ENCODE measurements at places on chromosomes 11 and 22. TPM values are rescaled to one million over a fixed set of nuclear protein-coding genes. Genes with fewer than 3 reads are reported as not detected.

SLC5A1 gene
- not detected for total RNA-seq

SNX32 gene
- 1.0 TPM for total RNA-seq

SOX10 gene
- not detected for total RNA-seq

GLB1L3 gene
- not detected for total RNA-seq

IRF7 gene
- total RNA-seq = 12.3 TPM

SLC7A4 gene
- not detected for total RNA-seq

DNA sequence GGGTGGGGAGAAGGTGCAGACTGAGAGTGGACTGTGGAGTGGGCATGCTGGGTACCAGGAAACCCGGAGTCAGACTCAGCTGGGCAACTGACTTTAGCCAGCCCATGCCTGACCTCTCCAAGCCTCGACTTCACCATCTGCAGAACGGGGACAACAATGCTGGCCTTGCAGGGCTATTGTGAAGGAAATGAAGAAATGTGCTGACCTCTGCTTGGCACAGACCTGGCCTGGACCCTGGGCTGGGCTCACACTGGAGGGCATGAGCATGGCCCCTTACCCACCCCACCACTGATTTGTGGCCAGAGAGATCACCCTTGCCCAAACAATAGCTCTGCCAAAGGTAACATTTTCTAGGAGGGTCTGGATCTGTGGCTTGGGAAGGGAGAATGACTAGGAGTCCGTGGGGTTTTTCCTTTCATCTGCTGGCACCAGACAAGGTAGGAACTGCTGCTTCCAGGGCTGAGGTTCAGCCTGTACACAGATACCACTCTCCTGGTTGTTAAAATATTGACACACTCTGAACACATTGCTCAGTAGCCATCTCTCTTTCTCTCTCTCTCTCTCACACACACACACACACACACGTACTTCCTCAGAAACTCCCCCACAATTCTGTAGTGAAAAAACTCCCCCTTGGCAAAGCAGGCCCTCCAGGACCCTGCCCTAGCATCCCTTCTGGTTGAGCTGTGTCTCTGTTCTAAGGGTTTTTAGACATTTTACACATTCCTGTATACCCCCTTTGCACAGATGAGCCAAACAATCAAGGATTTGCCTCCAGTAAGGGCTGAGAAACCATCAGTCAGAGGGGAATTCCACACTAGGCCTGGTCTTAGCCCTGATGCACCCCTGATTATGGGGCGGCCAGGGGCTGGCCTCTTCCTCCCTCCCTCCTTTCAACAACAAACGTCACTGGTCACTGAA lies 1.0 kb downstream of the MOGAT2 start:
- H3K27me3 ChIP-seq = peaks cover 4% of the 10 kb centered on the region
- no peaks in the 10 kb centered on the region for H3K4me1 ChIP-seq
- no peak overlapping the region for H3K4me3 ChIP-seq
- H3K36me3 ChIP-seq = no peaks in the 10 kb centered on the region
- DNase-seq = no peak

DNA sequence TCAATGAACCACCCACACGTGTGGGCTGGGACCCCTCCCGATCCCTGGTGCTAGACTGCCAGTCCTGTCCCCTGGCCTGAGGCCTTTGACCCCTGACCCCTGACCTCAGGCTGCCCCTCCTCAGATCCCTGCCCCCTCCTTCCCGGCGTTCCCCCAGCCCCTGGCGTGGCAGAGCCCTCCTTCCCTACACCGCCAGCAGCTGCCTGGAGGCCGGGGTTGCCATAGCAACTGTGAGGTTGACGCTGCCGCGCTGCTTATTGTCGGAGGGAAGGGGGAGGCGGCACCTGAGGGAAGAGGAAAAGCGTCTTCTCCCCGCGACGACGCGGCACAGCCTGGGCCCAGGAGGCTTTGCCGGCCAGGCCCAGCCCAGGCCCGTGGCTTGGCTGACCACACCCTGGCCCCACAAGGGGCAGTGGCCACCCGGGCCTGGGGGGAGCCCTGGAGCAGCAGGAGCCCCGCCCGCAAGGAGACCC lies 32.6 kb downstream of the SHANK3 start:
- H3K27ac ChIP-seq = no peak overlapping the region
- no peaks in the 10 kb centered on the region for H3K27me3 ChIP-seq
- peak; percentile 52 for DNase-seq
- no peaks in the 10 kb centered on the region for H3K4me1 ChIP-seq
- peaks cover 43% of the 10 kb centered on the region for H3K36me3 ChIP-seq

- H3K36me3 ChIP-seq = peaks cover 7% of the 10 kb centered on the region
- H3K4me3 ChIP-seq = peak overlapping the region; percentile 83
- H3K4me1 ChIP-seq = peaks cover 17% of the 10 kb centered on the region
- peak overlapping the region; percentile 63 for H3K27ac ChIP-seq
- H3K27me3 ChIP-seq = peaks cover 4% of the 10 kb centered on the region
Measured at GRCh38 chr11:67584205-67584880, 731 bp downstream of the GSTP1 start.

DNA sequence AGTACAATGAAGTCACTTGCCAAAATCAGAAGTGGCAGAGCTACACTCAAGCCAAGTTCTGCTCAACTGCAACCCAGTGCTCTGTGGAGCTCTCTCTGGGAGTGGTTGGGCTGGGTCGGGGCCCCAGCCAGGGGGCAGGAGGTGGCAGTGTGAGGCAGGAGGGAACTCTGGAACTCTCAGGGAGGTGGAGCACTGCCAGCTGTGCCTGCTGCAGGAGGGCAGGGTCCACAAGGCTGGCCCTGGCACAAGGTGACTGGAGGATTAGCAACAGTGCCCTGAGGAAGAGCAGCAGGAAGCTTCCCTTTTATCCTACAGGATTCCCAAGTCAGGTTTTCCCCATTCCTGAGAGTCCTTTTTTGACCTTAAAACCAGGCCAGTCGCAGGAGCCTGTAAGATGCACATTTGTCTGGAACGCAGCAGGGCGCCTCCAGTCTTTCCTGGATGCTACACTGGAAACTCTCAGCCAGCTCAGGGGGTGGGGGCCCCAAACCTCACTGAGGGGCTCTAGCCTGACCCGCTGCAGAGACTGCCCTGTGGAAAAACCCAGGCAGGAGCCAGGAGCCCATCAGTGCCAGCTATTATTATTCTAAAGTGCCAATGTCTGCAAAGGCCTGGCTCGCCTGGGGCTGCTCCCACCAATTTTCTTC lies 31.8 kb downstream of the DKK3 start:
- H3K27me3 ChIP-seq = no peaks in the 10 kb centered on the region
- no peaks in the 10 kb centered on the region for H3K36me3 ChIP-seq
- DNase-seq = peak; percentile 26
- H3K4me1 ChIP-seq = peaks cover 55% of the 10 kb centered on the region
- H3K27ac ChIP-seq = peak overlapping the region; percentile 95
- no peak overlapping the region for H3K4me3 ChIP-seq

DNA sequence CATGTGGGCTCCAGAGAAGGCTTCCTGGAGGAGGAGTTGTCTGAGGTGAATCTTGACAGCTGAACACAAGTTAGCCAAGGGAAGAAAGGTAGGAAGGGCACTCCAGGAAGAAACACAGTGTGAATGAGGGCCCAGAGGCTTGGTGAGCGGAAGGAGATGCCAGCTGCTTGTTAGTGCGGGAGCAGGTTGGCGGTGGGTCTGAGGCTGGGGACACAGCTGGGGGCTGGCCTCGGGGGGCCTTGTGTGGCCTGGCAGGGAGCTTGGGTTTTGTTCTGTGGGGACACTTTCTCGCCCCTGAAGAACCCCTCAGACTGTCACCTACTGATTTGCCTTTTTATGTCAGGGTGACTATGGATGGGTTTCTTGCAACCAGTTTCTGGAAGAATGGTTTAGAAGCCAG lies 160.0 kb downstream of the ST3GAL4 start:
- no peak overlapping the region for H3K4me3 ChIP-seq
- no peaks in the 10 kb centered on the region for H3K36me3 ChIP-seq
- H3K4me1 ChIP-seq = no peaks in the 10 kb centered on the region
- no peak overlapping the region for H3K27ac ChIP-seq
- DNase-seq = no peak

GRCh38 chr11:19218786-19219460 lies 17.1 kb upstream of the CSRP3 start:
- H3K27me3 ChIP-seq = no peaks in the 10 kb centered on the region
- H3K36me3 ChIP-seq = no peaks in the 10 kb centered on the region
- peaks cover 10% of the 10 kb centered on the region for H3K4me1 ChIP-seq
- H3K27ac ChIP-seq = no peak overlapping the region
- H3K4me3 ChIP-seq = no peak overlapping the region

- no peak overlapping the region for H3K27ac ChIP-seq
- H3K4me3 ChIP-seq = no peak overlapping the region
- no peaks in the 10 kb centered on the region for H3K36me3 ChIP-seq
- no peaks in the 10 kb centered on the region for H3K4me1 ChIP-seq
Measured at GRCh38 chr11:76745561-76746207, 37.5 kb upstream of the TSKU start.

DNA sequence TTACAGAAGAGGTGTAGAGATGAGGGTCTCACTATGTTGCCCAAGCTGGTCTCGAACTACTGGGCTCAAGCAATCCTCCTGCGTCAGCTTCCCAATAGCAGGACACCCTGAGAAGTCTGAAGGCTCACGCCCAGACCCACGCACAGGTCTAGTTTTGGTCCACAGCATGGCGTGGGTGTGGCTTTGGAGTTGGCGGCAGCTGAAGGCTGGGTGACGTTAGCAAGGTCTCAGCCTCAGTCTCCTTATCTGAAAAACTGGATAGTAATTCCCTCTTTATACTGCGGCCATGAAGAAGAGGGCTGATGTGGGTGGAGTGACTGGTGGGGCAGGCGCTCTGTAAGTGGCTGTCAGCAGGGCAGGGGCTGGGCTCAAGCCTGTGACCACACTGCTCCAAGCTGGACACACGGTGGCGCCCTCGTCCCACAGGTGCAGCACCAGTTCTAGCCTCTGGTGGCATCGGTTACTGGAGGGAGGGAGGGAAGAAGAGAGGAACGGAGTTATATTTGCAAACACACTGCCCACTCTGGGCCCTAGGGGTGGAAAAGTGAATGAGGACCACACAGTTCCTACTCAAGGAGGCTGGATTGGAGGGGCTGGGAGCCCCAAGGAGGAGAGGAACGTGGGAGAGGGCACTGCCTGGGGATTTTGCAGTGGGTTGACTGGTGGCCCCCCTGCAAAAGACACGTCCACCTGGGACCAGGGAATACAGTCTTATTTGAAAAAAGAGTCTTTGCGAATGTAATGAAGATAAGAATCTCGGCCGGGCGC lies 19.6 kb upstream of the CARD10 start:
- H3K4me1 ChIP-seq = peaks cover 3% of the 10 kb centered on the region
- peak; percentile 91 for DNase-seq
- no peak overlapping the region for H3K4me3 ChIP-seq
- H3K36me3 ChIP-seq = no peaks in the 10 kb centered on the region
- no peak overlapping the region for H3K27ac ChIP-seq

- H3K4me1 ChIP-seq = peaks cover 8% of the 10 kb centered on the region
- no peaks in the 10 kb centered on the region for H3K27me3 ChIP-seq
- H3K36me3 ChIP-seq = no peaks in the 10 kb centered on the region
- no peak overlapping the region for H3K4me3 ChIP-seq
- peak overlapping the region; percentile 62 for H3K27ac ChIP-seq
- DNase-seq = peak; percentile 84
Measured at GRCh38 chr22:31148953-31149627, 8.8 kb upstream of the PLA2G3 start.

DNA sequence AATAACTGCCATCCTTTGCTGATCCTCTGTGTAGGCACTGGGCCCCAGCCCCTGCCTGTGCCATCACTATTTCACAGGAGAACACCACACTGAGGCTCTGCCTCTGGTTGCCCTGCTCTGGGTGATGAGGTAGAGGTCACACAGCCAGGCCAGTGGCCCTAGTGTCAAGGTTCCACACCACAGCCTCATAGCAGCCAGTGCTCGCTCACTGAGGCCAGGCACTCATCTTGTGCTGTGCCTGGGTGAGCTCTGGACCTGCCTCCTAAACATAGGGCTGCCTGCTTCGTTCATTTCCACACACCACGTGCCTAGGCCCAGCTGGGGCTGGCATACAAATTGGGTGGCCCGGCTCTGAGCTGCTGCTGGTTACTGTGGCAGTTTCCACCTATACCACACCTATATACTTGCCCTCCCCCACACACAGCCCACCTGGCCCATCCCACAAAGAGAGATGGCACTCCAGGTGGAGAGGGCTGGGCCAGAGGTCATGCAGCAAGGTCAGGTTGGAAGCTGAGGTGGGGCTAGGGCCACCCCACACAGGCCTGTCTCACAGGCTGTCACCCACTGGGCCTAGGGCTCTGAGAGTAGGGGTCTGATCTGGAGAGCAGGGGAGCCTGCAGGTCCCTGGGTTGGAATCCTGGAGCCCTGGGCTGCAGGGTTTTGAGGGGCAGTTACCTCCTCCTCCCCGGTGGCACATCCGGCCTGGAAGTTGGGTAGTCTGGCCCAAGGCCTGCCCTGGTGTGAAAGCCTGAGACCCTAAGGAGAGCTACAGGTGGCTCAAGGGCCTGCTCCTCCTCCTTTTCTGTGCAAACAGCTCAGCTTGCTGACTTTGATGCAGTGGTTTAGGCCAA lies 11.2 kb downstream of the KCNQ1OT1 start:
- no peak overlapping the region for H3K4me3 ChIP-seq
- H3K36me3 ChIP-seq = no peaks in the 10 kb centered on the region
- no peaks in the 10 kb centered on the region for H3K4me1 ChIP-seq
- no peak overlapping the region for H3K27ac ChIP-seq
- no peak for DNase-seq

- H3K27me3 ChIP-seq = no peaks in the 10 kb centered on the region
- no peak overlapping the region for H3K27ac ChIP-seq
- no peaks in the 10 kb centered on the region for H3K4me1 ChIP-seq
- DNase-seq = no peak
Measured at GRCh38 chr11:68783216-68783821, 32.0 kb upstream of the TESMIN start.

- H3K36me3 ChIP-seq = no peaks in the 10 kb centered on the region
- no peak overlapping the region for H3K4me3 ChIP-seq
- H3K4me1 ChIP-seq = no peaks in the 10 kb centered on the region
- no peak overlapping the region for H3K27ac ChIP-seq
- H3K27me3 ChIP-seq = peaks cover 5% of the 10 kb centered on the region
- no peak for DNase-seq
Measured at GRCh38 chr11:61951484-61952135, 1.5 kb downstream of the BEST1 start.

DNA sequence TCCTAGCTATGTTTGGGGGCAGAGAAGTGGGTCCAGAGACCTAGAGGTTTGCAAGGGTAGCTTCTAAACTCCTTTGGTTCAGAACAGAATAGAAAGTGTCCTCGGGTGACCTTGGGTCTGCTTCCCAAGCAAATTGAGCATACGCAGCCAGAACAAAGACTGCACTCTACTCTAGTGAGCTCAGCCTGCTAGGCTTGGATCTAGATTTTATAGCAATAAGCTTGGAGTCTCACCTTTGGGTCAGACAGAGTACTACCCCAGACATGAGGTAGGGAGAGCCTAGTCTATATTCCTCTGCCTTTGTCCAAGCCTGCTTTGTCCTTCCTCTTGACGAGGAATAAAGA lies 52.6 kb upstream of the ELF5 start:
- peaks cover 6% of the 10 kb centered on the region for H3K27me3 ChIP-seq
- H3K27ac ChIP-seq = no peak overlapping the region
- no peak for DNase-seq
- no peaks in the 10 kb centered on the region for H3K36me3 ChIP-seq

DNA sequence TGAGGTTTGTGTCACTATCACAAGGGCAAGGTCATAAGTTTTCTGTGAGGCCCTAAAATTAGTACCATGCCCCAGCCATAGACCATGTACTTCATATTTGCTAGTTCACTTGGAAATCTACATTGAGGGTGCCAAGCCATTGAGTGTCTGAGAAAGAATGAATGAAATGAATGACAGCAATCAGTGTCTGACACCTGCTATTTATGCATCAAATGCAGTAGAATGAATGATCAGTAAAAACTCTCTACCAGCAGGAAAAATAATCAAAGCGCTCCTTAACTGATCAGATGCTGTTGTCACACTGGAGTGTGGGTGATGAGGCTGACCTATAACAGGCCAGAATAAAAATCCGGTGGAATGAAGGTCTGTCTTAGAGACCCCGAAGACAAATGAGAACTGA lies 467.9 kb upstream of the B3GAT1 start:
- DNase-seq = no peak
- H3K36me3 ChIP-seq = no peaks in the 10 kb centered on the region
- no peaks in the 10 kb centered on the region for H3K4me1 ChIP-seq
- H3K27me3 ChIP-seq = no peaks in the 10 kb centered on the region
- H3K27ac ChIP-seq = no peak overlapping the region
- no peak overlapping the region for H3K4me3 ChIP-seq
